NCI-H1048 (cell line): ENCODE measurements at places on chromosomes 4 and X.

DNA sequence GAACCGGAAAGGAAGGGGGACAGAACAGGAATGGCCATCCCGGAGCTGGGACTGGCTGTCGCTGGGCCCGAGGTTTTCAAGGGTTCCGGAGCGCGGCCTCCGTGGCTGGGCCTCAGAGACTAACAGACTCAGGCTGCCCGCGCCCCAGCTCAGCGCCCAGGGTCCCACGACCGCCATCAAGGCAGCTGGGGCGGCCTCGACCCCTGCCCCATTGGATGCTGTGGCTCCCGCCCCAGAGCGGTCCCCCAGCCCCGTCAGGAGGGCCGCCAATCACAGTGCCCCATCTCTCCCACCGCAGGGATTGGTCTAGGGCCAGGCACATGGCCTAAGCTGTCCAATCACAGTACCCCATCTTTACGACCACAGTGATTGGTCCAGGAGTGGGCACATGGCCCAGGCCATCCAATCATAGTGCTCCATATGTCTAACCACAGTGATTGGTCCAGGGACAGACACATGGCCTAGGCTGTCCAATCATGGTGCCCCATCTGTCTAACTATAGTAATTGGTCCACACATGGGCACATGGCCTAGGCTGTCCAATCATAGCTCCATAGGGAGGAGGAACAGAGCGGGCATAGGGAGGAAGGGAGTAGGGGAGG lies 105.3 kb upstream of the NKX1-1 start:
- DNase-seq = no peak

DNA sequence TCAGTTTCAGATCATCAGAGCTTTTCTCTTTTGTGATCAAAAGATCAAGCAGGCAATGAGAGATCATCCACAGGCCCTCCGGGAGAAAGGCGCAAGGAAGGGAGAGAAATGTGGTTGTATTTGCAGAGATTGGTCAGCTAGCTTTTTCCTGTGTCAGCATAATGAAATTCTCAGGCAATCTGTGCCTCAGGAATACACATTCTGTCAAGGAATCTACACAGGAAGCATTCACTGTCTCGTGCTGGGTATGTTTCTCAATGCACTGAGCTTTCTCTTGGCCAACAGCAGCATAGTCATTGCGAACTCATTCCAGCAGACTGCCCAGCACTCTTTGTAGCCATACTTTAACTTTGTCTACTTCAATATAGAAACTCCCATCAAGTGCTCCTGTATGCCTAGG lies 413.7 kb downstream of the PPP3CA start:
- no peak for DNase-seq

DNA sequence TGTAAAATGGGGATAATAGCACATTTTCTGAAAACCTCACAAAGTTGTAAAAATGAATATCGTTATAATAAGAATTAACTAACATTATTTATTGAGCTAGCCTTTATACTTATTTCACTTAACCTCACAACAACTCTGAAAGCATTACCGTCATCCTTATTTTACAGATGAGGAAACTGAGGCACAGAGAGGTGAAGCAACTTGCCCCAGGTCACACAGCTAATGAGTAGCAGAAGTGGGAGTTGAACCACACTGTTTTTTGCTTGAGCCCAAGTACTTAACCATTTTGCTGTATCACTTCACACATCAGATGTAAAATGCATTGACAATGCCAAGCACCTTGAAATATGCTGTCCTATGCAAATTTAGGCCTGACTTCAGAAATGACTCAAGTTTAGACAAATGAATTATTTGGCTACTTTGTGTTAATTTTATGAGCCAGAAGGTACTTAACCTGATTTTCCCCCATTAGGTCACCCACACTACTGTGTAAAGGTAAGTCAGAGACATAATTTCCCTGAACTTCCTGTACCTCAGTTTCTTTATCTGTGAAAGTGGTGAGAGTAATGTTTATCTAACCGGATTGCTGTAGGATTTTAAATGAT lies 23.1 kb downstream of the CD40LG start:
- no peak for DNase-seq

DNA sequence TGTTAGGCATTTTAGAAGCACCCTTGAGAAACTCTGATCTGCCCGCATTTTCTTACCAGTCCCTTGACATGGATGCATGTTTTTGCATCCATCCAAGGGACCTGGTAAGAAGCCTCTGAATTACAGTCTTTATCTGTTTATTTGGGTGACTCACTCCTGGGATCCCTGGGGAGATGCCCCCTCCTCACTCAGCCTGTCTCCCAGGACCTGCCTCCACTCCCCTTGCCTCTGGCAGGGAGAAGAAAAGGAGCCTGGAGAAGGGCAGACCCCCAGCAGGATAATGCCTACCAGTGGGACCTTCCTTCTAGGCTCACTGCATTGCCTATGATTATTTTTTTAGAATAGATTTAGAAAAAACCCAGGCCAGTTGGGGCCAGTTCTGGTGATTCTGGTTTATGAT lies 329.4 kb downstream of the PTTG2 start:
- no peak for DNase-seq

- DNase-seq = no peak
Observed at GRCh38 chr4:113881256-113881655, 98.2 kb downstream of the ARSJ start.

- DNase-seq = no peak
Observed at GRCh38 chr4:65893957-65894755, 223.9 kb upstream of the EPHA5 start.

GRCh38 chr4:154778264-154778663 lies 2.8 kb upstream of the RBM46 start:
- no peak for DNase-seq

- no peak for DNase-seq
Observed at GRCh38 chr4:7462509-7462971, 27.8 kb upstream of the PSAPL1 start.

DNA sequence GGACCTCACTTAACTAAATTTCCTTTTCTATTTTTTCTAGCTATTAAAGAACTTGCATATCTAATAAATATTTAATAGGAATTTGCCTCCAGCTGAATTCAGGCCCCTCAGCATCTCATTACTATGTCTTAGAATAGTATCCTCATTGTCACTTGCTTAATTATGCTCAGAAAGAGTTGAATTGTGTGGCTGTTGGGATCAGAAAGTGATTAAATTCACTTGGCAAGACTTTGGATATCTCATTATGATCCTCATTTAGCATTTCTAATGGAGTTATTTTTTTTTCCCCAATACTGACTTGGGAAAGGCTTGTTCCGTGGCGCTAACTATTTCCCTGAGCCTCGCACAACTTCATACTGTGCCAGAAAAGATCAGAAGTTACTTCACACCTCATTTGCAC lies 158.8 kb downstream of the IDS start:
- no peak for DNase-seq

DNA sequence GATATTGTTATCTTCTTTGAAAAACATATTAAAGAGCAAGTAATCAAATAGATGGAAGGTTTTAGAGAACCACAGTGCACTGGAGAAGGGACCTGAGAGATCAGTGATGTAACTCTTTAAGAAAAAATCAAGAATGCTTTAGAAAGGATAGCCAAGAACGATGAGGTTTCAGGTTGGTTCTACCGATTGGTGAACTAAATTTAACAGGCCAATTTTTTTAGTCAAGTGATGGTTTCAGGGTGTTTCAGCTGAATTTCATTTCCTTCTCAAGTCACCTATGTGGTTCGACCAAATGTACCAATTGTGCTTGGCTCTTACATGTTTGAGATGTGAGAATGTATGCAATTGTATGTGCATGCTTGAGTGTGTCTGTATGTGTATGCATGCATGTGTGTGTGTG lies 26.5 kb downstream of the HS3ST1 start:
- no peak for DNase-seq

DNA sequence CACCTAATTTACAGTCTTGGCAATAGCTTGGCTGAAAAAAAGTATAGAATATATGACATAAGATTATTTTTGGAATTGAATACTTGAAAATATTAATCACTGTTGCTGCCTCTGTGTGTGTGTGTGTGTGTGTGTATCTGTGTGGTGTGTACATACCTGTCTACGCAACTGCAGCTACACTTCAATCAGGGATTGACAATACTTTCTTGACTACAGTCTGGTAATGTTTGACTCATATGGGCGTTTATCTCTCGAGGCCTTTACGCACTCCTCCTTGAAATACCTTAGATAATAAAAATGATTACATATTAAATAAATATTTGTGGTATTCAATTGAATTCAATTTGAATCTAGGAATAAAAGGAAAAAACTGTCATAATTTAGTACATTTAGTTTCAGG lies 565.2 kb downstream of the PCDH18 start:
- no peak for DNase-seq

- DNase-seq = no peak
Observed at GRCh38 chr4:111573386-111573785, 571.9 kb upstream of the FAM241A start.

DNA sequence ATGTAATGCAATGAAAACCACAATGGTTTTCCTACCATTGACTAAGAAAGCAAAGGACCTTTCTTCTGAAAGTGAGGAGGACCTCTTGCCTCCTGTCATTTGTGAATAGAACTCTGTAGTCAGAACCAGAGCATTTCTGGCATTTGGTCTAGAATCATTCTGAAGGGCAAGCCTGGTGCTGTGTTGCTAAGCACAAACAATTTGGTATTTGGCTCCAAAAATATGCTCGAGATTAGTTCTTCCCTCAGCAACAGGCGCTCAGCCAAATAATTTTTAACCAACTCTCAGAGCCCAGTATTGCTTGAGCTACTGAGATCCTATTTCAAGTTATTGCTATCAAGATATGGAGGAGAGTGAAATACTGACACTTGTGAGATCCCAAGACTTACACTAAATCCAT lies 71.0 kb downstream of the SNCA start:
- DNase-seq = no peak

DNA sequence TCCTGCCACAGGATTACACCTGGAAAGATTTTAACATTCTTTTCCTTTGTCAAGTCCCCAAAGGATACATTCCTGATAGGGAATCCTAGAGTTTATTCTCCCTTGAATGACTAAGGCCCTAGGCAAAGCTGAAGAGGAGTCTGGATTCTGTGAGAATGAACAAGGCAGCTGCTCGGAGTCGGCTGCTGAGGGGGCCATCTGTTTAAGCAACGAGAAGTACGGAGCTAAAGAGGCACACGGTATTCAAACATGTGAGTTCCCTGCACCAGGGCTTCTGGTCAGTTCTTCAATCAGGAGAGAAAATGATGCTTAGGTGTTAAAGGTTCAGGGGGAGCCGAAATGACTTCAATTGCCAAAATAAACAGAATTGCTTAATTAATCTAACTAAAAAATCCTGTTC lies 97.6 kb downstream of the MGST2 start:
- no peak for DNase-seq

GRCh38 chr4:14967982-14968381 lies 34.3 kb upstream of the CPEB2 start:
- no peak for DNase-seq

- no peak for DNase-seq
Observed at GRCh38 chr4:96986816-96987215, 1146.9 kb downstream of the PDHA2 start.

GRCh38 chr4:170872794-170873193 lies 783.0 kb upstream of the AADAT start:
- no peak for DNase-seq

DNA sequence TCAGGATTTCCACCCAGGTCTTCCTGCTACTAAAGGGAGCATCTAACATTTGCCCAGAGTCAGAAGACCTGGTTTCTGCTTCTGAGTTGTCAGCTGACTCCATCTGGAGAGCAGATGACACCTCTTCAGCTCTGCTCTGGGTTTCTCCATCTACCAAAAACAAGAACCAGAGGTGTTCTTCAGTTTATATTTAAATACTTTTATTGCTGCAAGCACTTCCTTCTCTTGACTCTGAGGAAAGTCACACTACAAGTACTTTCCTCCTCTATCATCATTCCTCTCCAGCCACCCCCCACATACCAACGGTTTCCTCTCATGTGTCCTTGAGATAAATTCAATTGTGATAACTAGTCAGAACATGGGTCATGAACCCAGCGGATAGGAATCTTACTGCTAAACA lies 88.4 kb downstream of the PPP3CA start:
- no peak for DNase-seq

DNA sequence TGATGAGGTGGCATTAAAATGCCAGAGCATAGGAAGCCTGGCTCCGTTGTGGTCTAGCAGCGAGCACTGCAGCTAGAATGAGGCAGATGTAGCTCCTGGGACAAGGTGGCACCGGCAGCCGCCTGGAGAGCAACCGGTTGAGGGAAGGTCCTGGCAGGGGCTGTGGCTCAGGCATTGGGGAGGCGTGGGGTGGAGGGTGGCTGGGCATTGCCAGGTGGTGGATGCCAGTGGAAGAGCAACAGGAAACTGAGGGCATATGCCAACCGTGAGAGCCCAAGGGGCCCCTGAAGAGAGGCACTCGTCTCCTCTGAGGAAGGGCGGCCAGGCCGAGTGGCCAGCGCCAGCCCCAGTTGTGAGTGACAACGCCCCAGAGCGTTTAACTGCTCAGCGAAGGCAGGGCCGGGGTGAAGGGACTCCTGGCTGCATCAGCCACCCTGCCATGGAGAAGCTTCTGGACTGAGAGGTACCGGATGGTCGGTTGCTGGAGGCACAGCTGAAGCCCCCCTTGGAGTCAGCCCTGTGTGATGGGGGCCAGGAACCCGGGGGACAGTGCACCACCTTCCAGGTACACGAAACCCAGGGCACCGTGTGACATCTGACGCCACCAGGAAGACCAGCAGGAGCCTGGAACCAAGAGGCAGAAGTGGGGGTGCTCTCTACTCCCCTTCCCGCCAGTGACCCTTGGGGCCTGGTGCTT lies 13.2 kb upstream of the PDE6B start:
- no peak for DNase-seq

GRCh38 chr4:6497796-6498195 lies 25.4 kb upstream of the PPP2R2C start:
- DNase-seq = no peak

DNA sequence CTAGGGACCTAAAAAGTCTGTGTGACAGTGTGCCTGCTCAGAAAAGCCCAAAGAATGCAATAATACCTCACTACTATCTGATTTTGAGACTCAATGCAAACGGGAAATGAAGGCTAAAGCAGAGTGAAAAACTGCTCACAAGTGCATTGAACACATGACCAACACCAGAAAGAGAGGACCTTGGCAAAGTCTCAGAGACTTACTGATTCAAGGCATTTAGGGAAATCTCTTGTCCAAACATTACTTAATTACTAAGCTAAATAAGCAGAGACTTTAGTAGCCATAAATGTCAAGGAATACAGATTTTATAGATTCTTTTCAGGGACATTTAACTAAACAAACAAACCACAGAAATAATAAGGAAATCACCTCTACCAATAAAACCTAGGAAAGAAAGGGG lies 916.0 kb downstream of the FSTL5 start:
- DNase-seq = no peak

DNA sequence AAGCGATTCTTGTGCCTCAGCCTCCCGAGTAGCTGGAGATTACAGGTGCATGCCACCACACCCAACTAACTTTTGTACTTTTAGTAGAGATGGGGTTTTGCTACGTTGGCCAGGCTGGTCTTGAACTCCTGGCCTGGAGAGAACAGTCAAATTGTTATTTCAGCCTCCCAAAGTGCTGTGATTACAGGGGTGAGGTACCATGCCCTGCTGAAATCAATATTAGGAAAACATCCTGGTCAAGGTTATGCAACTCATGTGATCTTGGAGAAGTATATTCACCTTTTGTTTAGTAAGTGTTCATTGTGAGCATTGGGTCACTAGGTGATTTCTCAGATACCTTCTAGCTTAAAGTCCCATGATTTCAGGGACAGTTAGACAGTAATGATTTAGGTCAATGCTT lies 167.8 kb downstream of the AASDH start:
- DNase-seq = no peak

GRCh38 chr4:129109965-129110824 lies 14.2 kb downstream of the C4orf33 start:
- no peak for DNase-seq
